LHCN-M2 (cell line): ENCODE measurements at places on chromosomes 5 and 9. TPM values are rescaled to one million over a fixed set of nuclear protein-coding genes. Genes with fewer than 3 reads are reported as not detected.

DNA sequence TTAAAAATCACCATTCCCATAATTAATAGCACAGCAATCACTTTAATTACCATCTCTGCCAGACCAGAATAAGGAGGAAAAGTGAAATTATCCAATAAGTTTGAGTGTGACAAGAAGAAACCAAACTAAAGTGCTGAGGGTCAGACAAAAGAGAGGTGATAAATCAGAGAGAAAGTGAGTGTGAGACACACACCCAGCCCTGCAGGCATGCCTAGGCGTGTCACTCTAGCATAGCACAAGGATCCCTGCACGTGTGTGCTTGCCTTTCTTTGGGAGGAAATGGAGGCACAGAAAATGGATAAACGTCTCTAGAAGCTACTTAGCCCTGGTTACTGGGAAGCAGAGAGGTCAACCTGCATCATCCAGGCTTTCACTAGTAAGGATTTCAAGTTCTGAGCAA lies 56.2 kb downstream of the SEMA6A start:
- no peak for DNase-seq

DNA sequence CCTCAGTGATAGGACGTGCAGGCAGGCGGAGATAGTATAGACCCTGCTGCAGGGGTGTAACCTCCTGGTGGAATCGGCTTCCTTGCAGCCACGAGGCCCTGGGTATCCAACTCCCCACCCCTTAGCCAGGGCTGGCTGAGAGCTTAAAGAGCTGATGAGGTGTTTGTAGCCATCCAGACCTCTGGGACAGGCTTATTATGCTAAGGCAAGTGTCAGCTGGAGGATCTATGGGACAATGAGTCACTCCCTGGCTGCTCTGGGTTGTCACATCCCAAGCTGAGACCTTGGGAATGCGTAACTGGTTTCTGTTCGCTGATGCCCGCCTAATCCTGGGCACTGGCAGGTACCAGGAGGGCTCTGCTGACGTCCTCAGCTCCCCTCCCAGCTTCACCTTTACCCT lies 38.9 kb downstream of the DAB2IP start:
- no peak for DNase-seq

MYMK gene
- 0.63 TPM in 1 of 2 replicates, not detected in the other for total RNA-seq

LYSMD3 gene
- total RNA-seq, result 12.8 and 14.1 TPM in 2 replicates

EXOC3 gene
- total RNA-seq, result 29.2 and 30.6 TPM in 2 replicates

GZMA gene
- not detected in 2 replicates for total RNA-seq

GRCh38 chr9:79768194-79768593 lies 196.4 kb downstream of the TLE4 start:
- no peak for DNase-seq

GRCh38 chr9:93159601-93160471 lies 24.1 kb upstream of the WNK2 start:
- DNase-seq, result peak; percentile 51

- no peak for DNase-seq
Observed at GRCh38 chr5:1113332-1113690, 1.4 kb upstream of the SLC12A7 start.

GRCh38 chr9:133044661-133045060 lies 13.9 kb downstream of the GTF3C5 start:
- no peak for DNase-seq

GRCh38 chr9:99069546-99069945 lies 35.4 kb upstream of the TGFBR1 start:
- DNase-seq, result no peak

CLK4 gene
- total RNA-seq, result 9.4 and 13.3 TPM in 2 replicates

CDKN2B-AS1 gene
- total RNA-seq, result 2.9 and 6.2 TPM in 2 replicates

DNA sequence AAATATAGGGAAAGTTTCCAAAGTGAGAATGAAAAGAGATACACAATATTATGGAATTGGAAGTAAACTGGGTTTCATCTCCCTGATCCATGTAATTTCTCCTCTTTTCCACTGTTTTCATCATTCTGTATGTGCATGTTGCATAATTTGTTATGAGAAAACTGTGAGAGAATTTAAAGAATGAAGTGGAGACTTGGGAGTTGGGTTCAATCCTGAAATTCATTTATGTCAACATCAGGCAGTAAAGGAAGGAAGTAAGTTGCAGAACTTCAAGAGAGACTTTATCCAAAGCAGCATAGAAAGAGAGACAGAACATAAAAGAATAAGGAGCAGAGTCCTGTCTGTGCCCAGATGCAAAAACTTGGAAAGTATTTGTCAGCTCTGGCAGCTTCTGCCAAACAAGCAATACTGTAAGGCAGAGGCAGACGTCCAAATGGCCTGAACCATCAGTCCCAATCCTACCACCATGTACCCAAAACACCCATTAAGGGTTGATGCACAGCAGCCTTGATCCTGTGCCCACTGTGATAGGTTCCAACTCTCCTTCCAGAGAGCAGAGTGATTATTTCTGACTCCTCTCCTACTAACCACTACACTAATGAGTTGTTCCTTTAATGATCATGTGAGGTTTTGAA lies 425.3 kb upstream of the CDH6 start:
- DNase-seq, result no peak

DNA sequence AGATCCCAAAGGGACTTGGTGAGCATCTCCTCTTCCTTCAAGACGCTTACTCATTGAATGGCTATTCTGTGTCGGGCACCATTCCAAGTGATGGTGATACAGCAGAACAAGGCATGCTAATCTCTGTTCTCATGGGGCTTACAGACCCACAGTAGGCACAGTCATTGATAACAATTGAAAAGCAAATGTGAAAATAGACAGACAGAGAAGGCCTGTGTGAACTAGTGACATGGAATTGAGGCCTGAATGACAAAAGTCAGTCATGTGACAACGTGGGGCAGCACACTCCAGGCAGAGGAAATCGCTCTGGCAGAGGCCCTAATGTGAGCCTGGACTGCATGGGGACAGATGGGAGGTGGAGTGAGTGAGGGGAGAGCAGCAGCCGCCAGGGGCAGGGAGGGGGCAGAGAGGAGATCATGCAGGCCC lies 70.7 kb upstream of the CPLX2 start:
- peak; percentile 39 for DNase-seq

DNA sequence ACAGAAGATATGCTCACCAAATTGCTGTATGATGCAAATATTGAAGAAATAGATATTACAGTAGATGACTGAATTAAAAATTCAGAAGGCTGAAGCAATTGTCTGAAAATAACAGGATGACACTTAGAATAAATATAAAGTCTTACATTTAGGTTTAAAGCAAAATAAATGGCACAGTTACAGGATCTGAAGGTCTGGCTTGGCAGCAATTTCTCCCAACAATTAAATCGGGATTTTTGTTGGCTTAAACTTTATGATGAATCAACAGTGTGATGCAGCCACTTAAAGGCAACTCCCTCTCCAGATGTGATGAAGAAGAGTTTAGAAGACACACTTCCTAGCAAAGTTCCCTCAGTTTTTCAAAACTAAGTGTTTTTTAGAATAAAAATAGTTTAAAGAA lies 80.5 kb downstream of the NREP start:
- no peak for DNase-seq

DNA sequence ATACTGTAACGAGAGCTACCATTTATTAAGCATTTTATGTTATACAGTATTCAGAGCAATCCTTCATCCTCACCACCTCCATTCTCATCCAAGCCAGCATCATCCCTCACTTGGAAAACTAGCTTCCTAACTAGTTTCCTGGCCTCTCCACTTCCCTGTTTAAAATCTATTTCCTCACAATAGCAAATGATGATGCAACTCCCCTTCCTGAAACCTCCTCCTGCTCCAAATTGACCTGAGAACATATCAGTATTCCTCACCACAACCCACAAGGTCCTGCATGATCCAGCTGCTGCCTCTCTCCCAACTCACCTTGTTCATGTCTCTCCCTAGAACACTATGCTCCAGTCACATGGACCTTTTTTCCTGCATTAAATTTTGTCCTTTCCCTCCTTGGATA lies 4.3 kb upstream of the SLC36A2 start:
- no peak for DNase-seq

ZNF883 gene
- total RNA-seq, result 0.51 and 1.0 TPM in 2 replicates

DNA sequence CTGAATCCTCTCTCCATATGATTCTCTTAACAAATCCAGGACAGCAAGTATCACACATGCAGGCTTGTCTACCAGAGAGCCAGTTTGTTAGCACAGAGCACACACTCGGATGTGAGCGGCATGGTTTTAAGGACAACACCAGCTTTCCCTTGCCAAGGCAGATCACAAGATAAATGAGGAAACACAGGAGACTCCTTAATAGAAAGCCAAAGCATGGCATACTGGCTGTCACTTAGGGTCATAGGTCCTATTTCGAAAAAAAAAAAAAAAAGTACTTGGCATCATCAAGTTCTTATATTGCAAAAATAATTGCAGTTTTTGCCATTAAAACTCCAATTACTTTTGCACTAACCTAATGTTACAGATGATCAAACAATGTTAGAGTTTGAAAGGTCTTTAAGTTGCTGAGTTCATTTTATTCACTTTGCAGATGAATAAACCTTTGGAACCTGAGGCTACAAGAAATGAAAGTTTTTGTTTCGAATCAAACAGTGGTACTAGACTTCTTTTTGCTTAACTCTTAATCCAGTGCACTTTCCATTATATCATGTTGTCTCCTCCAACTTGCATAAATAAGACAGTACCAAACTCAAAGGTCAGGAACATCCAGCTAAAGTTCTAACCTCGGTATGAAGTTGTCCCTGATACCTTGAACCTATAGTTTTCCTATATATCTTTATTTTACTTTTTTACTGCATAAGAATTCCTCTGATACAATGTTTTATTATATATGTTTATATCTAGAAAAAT lies 138.5 kb downstream of the MPDZ start:
- DNase-seq, result no peak

DNA sequence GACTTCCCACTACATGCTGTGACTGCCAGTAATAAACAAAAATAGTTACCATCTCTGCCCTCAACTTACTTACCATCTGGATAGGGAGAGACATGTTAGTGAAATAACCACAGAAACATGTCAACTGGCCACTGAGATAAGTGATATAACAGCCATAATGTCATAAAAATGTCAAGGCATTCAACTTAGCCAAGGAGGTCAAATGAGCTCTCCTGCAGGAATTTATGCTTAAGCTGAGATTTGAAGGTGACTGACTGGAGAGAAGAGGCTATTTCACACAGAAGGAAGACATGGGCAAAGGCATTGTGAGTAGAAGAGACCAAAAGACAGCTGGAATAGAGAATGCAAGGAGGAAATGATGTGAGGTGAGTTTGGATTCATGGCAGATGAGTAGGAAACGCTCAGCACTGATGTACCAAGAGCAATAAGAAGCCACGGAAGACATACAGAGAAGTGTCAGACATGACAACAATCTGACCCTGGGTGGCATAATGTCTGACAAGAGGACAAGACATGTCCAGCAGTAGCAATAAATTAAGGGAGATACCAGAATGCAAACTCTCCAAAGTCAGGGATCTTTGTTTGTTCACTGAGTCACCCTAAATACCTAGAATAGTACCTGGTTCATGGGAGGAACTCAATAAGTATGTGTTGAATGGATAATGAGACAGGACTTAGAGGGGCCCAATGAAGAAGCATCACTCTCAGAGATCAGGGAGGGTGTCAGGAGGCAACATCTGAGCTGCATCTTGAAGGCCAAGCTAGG lies 318.8 kb downstream of the ACTL7B start:
- DNase-seq, result no peak

ZBTB26 gene
- 2.1 and 4.2 TPM in 2 replicates for total RNA-seq

- DNase-seq, result no peak
Observed at GRCh38 chr9:37066139-37066725, 32.2 kb upstream of the PAX5 start.

DNA sequence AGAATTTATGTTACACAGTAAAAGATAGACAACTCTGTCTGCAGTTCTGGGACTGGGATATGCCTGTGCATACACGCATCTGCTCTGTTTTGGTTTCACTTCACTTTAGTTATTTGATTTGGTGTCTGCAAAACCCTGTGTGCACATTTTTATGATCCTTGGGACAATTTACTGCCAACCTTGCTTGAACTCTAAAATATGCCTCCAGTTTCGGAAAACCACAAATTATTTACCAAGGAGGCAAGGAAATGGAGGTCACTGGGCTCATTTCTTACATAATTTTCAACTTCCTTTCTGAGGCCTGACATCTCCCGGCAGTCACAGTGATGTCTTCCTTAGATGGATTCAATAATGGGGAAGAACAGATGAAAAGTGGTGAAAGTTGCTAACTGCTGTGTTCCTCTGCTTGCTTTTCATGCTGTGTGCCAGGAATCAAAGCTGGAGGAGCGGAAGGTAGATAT lies 61.2 kb upstream of the TAF11L2 start:
- DNase-seq, result no peak

DNA sequence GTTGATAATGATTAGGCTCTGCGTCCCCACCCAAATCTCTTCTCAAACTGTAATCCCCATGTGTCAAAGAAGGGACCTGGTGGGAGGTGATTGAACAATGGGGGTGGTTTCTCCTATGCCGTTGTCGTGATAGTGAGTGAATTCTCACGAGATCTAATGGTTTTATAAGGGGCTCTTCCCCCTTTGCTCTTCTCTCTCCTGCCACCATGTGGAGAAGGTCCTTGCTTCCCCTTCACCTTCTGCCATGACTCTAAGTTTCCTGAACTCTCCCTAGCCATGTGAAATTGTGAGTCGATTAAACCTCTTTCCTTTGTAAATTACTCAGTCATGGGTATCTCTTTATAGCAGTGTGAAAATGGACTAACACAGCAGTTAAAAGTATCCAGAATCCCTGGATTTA lies 715.2 kb upstream of the DMAC1 start:
- no peak for DNase-seq

DNA sequence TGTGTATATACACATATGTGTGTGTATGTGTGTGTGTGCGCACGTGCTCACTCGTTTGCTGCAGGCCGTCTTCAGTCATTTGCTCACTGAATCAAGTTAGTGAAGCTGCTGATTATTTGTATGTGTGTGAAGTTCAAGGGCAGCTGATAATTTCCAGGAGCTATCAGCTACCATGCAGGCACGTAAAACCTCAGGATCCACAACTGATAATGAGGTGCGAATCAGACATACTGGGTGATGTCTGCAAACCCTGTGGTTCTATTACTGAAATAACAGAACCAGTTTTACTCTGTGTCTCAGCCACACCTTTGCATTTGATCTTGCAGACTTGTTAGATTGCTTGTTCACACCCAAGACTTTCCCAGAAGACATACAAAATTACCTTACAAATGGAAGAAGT lies 257.6 kb downstream of the TAF11L14 start:
- DNase-seq, result no peak

CATSPER3 gene
- total RNA-seq, result 0.11 TPM in 1 of 2 replicates, not detected in the other

DNA sequence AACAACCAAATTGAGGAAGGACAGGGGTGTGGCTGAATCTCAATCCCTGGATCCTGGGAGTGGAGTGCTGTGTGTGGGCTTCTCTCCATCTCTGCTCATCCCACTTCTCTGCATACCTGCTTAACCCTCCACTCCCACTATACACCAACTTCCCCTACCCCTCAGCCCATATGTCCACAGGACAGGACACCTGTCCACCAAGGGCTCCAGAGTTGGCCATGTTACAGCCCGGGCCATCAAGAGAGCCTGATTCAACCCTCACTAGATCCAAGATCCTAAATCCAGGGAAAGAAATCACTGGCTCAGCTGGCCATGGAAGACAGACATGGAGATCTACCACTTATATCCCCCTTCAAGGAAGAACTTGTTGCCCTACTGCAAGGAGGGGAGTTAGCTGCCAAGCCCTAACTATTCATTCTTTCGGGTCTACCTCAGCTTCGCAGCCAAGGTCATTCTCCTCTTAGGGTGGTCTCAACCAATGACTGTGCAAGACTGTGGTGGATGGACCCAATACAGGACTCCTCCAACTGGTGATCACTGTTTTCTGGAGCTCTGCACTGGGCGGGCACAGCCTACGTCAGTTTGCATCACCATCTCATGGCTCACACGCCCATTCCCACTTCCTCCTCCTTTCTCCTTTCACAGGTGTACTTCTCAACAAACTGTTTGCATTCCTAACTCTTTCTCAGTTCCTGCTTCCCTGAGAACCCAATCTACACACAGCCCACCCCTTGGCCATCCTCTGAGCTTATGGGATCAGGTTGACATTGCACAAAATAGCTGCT lies 53.7 kb upstream of the ZBTB43 start:
- no peak for DNase-seq

DCANP1 gene
- total RNA-seq, result not detected in 2 replicates
